ENCODE measurements at places on chromosomes 7 and 10.

GRCh38 chr10:11294831-11295450, 277.3 kb downstream of the CELF2 start:
- no peak for DNase-seq

- no peak for DNase-seq
Observed at GRCh38 chr10:124480860-124481259, 19.2 kb downstream of the LHPP start.

DNA sequence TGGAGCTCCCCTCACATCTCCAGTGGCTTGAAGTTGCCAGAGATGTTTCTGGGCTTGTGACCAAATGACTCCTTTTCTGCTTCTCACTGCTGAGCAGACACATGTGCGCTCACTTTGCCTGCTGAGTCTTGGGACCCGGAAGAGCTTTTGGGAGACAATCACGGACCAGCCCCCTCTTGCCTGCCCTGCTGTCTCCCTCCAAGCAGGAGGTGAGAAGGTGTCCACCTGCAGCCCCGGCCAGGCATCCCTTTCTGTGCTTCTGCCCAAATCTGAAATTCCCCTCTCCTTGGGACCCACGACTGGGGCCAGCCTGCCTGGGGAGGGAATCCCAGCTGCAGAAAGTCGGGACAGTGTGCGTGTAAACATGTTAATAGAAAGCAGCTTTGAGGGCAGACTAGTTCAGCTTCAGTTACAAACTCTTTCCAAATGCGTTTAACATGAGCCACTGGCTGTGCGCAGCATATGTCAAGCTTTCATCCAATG, 31.7 kb downstream of the HTRA1 start:
- DNase-seq: no peak

DNA sequence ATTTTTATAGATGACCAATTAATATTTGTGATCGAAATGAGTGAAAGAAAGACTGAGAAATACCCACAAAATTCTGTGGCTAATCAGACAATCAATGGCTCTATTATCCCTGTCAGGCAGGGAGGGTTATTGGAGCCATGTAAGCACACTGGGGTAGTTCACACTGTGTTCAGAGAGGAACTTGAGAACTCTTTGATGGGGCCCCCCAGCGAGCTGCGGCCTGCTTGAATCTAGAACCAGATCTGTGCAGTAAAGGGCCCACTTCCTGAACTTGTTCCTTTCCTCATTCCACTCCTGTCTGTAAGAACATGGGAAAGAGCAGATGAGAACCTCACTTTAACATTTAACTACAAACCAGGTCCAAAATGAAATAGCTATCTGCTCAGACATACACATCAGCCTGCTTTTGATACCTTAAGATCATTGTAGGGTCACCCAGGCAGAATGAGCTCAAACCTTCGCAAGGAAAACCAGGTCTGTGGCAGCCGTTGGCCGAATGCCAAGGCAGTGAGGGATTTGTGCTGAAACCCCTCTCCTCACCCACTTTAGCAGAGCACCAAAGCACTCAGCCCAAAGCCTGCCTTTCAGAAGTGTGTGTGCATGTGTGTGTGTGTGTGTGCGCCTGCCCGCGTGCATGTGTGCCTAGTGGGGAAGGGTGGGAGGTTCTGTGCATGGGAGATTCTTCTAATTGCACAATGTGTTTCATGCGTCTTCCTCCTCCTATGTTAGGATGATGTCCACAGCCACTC, 365.6 kb upstream of the MGMT start:
- no peak for DNase-seq

- DNase-seq: no peak
Observed at GRCh38 chr10:74293686-74294371, 142.8 kb downstream of the ADK start.

- DNase-seq: no peak
Observed at GRCh38 chr10:12724807-12725579, 276.5 kb downstream of the CCDC3 start.

- DNase-seq: no peak
Observed at GRCh38 chr7:91020636-91021385, 243.4 kb upstream of the FZD1 start.

- no peak for DNase-seq
Observed at GRCh38 chr10:124288486-124288885, 130.2 kb downstream of the OAT start.

- no peak for DNase-seq
Observed at GRCh38 chr7:138833596-138833995, 35.6 kb upstream of the ATP6V0A4 start.

- DNase-seq: no peak
Observed at GRCh38 chr10:103120546-103120945, 72.5 kb downstream of the NT5C2 start.

DNA sequence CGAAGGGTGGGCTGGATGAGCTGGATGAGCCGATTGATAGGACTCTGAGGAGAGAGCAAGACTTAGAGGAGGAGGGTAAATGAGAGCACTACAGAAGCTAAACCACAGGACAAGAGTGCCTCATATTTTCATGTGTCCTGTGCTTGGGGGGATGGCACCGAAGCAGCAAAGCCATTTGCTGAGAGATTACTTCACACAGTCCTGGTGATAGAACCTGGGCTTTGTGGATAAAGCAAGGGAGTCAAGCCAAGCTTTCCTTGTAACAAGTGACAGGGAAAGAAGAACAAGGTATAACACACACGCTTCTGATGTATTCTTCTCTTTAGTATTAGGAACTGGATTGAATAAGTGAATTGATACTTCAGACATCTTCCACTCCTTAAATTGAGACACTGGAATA, 253.7 kb downstream of the ANKRD7 start:
- DNase-seq: no peak

GRCh38 chr7:68980011-68980410, 618.3 kb upstream of the AUTS2 start:
- no peak for DNase-seq

DNA sequence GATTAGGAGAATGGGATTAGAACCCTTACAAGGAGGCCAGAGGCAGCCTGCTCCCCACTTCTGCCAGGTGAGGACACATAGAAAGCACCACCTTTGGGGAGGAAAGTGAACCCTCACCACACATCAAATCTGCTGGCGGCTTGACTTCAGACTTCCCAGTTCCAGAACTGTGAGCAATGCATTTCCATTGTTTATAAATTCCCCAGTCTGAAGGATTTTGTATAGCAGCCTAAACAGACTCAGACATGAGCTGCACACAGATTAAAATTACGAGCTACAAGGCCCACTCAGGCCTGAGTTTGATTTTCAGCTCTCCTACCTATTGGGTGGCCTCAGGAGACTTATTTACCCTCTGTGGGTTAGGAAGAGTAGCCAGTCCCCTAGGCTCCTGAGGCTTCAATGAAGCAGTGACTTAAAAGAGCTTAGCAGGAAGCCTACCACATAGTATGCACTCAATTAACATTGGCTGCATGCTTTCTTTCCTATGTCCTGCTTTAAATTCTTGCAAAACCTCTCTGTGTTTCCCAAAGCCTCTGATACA, 350.7 kb upstream of the ZMIZ1 start:
- DNase-seq: no peak

GRCh38 chr10:75034714-75035258, 76.7 kb upstream of the SAMD8 start:
- DNase-seq: no peak

DNA sequence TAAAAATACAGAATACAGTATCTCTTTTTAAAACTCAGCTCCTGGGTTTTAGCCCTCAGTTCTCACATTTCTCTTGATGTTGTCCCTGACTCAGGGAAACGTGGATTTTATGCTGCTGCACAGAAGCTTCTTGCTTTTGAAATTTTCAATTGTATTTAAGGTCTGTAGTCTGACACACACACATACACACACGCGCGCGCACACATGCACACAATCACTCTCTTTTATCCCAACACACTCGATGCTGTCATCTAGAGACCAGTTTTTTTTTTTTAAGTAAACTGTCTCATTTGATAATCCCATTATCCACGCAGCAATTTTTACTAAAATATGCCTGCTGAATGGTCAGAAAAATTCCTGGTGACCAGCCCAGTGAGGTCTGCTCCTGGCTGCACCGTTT, 108.6 kb downstream of the KMT2E start:
- no peak for DNase-seq

GRCh38 chr7:55072251-55072650, 53.4 kb downstream of the EGFR start:
- DNase-seq: no peak

DNA sequence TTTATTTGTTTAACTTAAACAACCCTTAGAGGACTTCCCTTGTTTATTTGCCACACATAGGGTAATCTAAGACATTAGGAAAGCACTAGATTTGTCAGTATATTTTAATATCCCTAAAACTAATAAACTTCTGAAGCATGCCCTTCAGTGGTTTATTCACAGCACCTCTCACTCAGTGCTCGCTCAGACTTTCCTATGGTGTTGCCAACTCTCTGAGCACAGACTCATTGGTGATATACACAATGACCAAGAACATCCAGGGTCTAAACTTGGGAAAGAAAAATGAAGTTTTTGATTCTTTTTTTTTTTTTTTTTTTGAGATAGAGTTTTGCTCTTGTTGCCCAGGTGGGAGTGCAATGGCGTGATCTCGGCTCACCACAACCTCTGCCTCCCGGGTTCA, 82.2 kb downstream of the RAB11FIP2 start:
- no peak for DNase-seq

GRCh38 chr10:35027567-35027966, 62.6 kb downstream of the CUL2 start:
- no peak for DNase-seq

DNA sequence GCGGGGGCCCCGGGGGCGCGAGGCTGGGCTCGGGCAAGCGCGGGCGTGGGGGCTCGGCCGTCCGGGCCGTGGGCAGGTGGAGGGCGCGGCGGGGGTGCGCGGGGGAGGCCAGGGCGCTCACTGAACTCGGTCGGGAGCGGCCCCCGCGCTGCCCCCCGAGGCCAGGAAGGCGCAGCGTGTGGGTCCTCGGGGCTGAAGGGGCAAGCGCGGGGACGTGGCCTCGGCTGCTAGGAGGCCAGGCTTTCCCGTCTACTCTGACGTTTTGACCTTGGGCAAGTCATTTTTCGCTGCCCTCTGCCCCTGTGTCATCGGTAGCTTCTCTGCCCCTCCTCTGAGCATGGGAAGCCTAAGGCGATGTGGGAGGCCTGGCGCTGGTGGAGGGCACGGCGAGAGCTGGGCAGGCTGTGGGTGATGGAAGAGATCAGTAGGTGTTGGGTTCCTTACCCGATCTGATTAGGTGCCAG, 441 bp downstream of the FBH1 start:
- DNase-seq: no peak

- no peak for DNase-seq
Observed at GRCh38 chr10:25758041-25758457, 176.0 kb upstream of the MYO3A start.

GRCh38 chr7:73827567-73828106, 3.2 kb upstream of the CLDN4 start:
- DNase-seq: no peak

DNA sequence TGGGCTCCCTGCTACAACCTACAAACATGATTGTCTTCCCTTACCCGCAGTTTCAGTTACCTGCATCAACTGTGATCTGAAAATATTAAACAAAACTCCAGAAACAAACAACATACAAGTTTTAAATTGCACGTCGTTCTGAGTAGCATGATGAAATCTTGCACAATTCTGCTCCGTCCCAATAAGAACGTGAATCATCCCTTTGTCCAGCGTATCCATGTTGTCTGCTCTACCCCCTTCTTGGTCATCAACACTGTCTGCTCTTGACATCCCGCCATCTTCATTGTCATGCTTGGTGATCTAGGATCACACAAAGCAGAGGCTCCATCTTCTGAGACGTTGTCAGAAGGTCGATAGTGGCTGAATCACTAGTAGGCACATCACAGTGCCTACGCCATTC, 53.9 kb downstream of the ACADSB start:
- DNase-seq: no peak

DNA sequence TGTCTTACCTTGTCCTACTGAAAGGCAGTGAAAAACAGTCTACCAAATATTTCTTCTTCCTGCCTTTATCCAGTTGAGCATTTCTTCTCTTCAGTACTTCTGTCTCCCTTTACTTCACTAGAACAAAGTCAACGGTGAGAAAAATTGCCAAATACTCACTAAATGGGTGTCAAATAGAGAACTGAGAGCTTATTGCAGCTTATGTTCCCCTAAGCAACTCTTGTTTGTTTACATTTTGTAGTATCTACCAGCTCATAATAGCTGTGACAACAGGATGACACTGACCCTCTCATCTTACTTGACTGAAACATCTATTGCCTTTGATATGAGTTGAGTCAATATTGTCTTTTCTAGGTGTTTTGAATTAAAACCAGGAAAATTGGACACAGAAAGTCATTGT, 327.9 kb upstream of the SORCS1 start:
- DNase-seq: no peak

GRCh38 chr10:30813872-30814481, 184.4 kb upstream of the LYZL2 start:
- DNase-seq: no peak

- DNase-seq: no peak
Observed at GRCh38 chr7:101586906-101587677, 42.0 kb downstream of the MYL10 start.

DNA sequence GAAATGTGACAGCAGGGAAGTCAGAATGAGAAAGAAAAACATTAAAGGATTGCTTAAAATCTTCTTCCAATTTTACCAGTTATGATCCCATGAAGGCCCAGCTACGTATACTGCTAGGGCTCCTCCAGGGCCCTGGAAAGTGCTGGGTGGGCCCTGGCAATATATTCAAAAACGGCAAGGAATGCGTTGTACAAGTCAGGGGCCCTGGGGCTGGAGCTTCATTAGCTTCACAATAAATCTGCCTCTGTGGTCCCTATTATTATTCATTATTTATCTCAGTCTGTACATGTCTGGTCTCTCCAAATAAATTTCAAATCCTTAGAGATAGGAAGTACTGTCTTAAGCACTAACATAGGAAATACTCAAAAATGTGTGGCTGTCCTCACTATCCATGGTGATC, 7.6 kb downstream of the JAZF1 start:
- no peak for DNase-seq

GRCh38 chr10:37703114-37703513, 154.3 kb downstream of the ZNF248 start:
- DNase-seq: no peak

DNA sequence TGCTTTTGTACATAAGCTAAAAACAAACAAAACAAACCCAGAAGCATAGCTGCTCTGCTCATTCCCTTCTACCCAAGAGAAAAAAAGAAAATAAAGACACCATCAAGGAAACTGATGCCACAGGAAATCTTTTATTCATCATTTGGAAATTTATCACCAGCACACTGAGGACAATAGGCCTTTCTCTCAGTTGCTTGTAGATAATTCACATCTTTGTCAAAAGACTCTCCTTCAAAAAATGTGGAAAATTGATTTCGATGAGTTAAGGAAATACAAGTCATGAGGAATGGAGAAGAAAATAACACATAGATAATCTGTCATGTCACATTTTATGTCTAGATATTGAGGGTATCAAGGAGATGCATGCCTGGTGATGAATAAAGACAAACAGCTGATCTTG, 53.5 kb downstream of the ZNF37A start:
- DNase-seq: no peak

- no peak for DNase-seq
Observed at GRCh38 chr7:128155100-128155740, 85.9 kb upstream of the LEP start.

GRCh38 chr7:142809671-142810070, 38.9 kb downstream of the PRSS2 start:
- no peak for DNase-seq

GRCh38 chr10:15780353-15781135, 60.8 kb upstream of the ITGA8 start:
- no peak for DNase-seq

- DNase-seq: no peak
Observed at GRCh38 chr10:31033147-31033546, 1.5 kb upstream of the ZNF438 start.

GRCh38 chr7:39910108-39910869, 39.8 kb upstream of the CDK13 start:
- DNase-seq: no peak

GRCh38 chr7:45937862-45938261, 16.8 kb upstream of the IGFBP3 start:
- no peak for DNase-seq
